T-helper 2 cell treated with Interferon-gamma antibody and Interleukin-4, amounts not matched to agents 5 μg/mL and 100 μg/mL, for 36 hours (primary cell): ENCODE measurements at places on chromosomes 11 and 22.

GRCh38 chr11:92632495-92632894 lies 337.0 kb upstream of the MTNR1B start:
- DNase-seq: no peak

DNA sequence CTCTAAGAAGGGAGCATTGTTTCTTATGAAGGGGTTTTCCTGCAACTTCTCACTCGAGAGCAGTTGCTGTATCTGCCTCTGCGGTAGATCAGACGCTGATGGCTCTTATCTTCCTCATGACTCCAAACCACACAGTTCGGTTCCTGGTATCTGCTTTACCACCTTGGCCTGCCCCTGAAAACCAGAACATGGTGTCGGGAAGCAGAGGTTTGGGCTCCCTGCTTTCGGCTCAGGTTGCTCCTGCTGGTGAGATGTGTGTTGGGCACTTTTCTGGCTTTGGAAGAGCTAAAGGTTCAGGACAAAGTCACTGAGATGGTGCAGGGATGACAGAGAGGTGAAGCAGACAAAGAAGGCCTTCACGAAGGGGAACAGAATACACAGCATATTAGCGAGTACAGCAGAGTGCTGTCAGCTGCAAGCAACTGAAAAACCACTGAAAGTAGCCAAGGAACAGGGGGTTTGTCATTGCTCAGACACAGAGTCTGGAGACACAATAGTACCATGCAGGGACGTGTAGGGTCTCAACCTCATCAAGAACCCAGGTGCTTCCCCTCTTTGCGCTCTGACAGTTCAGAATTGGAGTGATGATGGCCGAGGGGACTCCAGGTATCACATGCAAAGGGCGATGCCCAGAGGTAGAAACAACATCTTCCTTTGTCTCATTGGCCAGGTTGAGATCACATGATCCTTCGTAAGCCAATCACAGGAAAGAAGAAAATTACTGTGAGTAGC lies 11.9 kb upstream of the CSF2RB start:
- DNase-seq: peak; percentile 59

GRCh38 chr22:23036684-23037428 lies 33.5 kb upstream of the GNAZ start:
- no peak for DNase-seq

GRCh38 chr11:7694235-7694634 lies 12.0 kb downstream of the OVCH2 start:
- DNase-seq: no peak

DNA sequence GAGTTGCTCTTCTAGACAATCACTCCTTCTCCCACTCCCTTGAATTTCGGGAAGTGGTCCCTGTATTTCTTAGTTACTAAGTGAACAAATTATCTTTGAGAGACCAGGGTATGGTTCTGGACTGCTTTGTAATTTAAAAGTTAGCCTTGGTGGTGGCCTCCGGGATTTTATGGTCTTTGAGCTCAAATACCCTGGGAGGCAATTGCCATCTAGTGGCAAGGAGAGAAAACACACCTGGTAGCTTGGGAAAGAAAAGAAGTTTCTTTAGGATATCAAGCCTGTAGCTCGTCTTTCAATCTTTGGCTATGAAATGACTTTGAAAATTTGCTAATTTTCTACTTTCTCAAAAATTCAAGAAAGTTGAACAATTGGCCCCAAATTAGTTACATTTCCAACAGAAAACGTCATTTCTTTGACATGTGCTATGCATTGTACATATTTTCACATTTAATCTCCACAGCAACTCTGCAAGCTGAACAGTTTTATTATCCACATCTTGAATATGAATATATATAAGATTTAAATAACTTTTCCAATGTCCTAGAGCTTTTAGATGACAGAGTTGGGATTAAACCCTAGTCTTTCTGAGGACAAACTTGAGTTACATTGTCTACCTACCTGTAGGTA lies 39.1 kb downstream of the MMP27 start:
- DNase-seq: no peak

GRCh38 chr11:111913031-111913861 lies 712 bp downstream of the HSPB2 start:
- DNase-seq: no peak

DNA sequence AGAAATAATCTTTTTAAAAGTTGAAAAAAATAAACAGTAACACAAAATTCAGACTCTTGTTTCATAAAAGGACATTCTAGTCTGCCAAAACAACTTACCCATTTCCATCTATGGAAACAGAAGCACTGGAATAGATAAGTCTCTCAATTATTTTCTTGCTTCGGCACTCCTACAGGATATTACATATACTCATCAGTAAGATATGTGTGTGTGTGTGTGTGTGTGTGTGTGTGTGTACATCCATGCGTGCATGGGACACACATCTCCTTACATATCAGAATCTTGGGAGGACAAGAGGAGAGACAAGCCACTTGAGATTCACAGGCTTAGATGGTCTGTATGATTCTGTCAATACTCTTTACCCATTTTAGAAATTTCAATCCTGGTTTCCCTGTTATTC lies 144.6 kb downstream of the ATG16L2 start:
- no peak for DNase-seq

DNA sequence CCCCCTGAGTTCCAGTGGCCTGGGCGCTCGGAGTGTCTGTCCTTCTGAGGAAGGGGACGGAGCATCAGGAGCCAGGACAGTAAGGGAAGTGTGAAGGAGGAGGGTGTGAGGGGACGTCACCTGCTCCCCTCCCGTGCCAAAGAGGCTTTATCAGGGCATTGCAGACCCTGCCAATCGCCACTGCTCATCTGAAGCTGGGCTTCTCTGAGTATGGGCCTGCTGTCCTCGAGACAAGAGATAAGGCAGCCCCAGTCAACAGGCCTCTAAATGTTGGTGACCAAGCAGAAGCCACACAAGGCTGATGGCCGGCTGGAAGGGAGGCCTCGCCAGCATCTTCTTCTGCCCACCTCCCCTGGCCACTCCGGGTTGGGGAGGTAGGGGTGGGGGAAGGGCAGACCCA lies 29.8 kb downstream of the LIF start:
- DNase-seq: no peak

- no peak for DNase-seq
Measured at GRCh38 chr11:2867722-2868505, 17.7 kb downstream of the CDKN1C start.

GRCh38 chr11:128021349-128022006 lies 565.9 kb downstream of the ETS1 start:
- DNase-seq: no peak

DNA sequence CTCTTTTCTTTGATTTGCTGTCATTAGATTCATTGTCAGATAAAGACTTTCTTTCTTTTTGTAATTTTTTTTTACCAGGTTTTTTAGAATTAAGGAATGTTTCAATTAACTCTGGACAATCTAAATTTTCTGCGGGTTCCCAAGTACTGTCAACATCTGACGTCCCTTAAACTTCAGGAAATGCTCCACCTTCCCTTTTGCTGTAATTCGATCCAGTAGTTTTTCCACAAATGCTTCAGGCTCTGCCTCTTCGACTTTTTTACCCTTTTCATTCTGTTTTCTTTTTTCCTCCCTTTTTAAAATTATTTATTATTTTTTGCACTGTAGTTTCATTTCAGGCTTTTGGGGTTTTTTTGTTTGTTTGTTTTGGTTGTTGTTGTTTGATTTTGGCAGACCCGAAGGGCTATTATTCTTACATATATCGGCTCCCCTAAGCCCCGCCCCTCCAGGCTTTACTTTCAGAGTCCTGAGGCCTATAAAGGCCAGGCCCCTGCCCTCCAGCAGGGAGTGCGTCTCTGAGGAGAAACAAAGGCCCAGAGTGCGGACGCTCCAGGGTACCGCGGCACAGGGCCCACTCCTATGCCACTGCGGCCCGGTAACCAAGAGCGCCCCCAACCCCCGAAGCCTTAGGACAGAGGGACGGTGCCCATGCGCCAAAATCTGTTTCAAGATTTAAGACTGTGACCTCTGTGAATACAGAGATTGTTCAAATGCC lies 116.4 kb downstream of the TYR start:
- no peak for DNase-seq

DNA sequence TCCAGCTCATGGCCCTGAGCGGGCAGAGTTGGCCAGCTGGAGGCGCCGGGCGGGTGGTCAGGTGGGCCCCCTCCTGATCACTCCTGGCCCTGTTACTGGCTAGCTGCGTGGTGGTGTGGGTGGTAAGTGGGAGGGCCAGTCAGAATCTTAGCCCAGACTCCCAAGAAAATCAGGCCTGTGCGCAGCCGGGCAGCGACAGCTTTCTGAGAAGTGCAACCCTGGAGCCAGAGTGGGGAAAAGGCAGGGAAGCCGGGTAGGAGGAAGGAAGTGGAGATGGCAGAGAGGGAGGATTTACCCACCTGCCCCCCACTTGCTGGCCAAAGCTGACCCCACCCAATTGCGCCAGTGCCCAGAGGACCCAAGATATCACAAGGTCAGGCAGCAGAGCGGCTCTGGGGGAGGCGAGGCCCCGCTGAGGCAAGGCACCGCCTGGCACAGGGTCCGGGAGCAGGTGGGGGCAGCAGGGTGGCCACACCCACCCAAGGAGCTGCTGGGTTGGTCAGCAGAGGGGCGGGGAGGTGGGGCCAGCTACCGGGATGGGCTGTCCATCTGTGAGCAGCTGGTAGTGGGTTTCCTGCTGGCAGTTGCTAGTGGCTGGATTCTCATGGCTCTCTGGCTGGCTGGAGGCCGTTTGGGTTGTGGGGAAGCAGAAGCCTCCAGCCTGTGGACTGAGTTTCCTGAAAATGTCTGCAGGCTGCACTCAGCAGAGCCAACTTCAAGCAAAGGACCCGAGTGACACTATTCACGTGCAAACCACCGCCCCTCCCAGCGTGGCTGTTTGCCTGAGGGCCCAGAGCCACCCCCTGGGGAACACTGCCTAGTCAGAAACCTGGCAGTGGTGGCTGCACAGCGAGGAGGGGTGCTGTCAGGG lies 196.4 kb downstream of the IGLL1 start:
- DNase-seq: no peak

- DNase-seq: no peak
Measured at GRCh38 chr22:23837911-23838680, 710 bp downstream of the DERL3 start.

- DNase-seq: no peak
Measured at GRCh38 chr22:23179381-23180299, 669 bp upstream of the BCR start.

- DNase-seq: no peak
Measured at GRCh38 chr22:47474895-47475294, 712.4 kb downstream of the TBC1D22A start.

DNA sequence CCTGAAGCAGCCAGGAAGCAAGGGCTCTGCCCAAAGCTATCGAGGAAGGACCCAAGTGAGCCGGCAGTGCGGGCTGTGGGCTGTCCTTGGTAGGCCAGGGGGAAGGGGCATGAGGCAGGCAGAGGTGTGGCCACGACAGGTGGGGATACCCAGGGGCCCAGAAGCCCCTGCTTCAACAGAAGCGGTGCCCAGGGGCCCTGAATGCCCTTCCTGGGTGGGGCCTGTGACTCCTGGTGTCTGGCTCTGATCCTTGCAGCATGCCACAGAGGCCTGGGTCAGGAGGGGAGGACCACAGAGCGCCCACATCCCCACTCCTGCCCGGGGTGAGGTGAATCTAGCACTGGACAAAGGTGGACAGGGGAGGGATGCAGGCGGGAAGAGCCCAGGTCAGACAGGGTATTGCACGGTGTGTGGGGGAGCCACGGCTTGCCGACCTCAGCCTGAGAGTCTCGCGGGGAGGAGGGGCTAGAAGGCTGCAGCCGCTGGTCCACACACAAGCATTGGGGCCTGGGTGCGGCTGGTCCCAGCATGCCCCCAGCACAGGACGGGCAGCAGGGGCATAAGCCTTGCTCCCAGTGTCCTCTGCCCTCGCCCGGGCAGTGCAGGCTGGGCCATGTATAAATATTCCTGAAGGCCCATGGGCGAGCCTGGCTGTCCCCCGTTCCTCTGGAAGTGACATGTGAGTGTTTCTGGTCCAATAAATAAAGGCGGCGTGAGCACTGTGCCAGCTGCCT lies 19.0 kb downstream of the MAFF start:
- no peak for DNase-seq

- DNase-seq: no peak
Measured at GRCh38 chr11:49208006-49208721, at the start of gene FOLH1. FOLH1 (minus strand) TSS chr11:49208602; CDS start chr11:49208409, 193 bp downstream.

DNA sequence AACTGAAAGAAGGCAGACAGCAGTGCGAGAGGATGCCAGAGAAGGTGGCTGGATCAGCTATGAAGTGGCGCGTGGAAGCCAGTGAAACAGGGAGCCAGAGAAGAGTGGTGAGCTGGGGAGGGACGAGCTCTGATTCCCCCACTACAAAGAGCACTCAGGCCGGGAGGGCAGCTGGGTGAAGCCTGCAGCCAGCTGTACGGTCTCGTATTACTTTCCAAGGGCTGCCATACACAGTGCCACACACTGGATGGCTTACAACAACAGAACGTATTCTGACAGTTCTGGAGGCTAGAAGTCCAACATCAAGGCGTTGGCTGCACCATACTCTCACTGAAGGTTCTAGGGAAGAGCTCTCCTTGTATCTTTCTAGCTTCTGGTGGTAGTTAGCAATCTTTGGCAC lies 47.1 kb upstream of the WNT11 start:
- DNase-seq: no peak

DNA sequence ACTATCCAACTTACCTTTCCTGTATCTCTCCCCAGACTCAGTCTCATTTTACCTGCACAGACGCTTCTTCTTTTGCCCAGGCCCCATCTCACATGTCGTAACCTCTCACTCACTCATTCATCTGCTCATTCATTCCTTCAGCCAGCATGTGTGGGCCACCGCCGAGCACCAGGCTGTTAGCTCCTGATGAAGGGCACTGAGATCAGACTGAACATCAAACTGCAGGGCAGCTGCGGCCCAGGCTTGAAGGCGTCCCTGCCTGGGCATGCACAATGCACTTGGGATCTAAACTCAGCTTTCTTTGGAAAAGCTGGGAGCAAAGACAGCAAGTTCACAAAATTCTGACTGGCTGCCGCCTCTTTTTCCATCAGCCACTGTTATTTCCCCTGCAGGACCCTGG lies 1456.3 kb downstream of the BRD1 start:
- DNase-seq: no peak

GRCh38 chr11:115682888-115683287 lies 178.7 kb upstream of the CADM1 start:
- no peak for DNase-seq

GRCh38 chr11:61966734-61967115 lies 709 bp downstream of the FTH1 start:
- peak; percentile 38 for DNase-seq

GRCh38 chr22:36048911-36049677 lies 20.5 kb upstream of the RBFOX2 start:
- no peak for DNase-seq

DNA sequence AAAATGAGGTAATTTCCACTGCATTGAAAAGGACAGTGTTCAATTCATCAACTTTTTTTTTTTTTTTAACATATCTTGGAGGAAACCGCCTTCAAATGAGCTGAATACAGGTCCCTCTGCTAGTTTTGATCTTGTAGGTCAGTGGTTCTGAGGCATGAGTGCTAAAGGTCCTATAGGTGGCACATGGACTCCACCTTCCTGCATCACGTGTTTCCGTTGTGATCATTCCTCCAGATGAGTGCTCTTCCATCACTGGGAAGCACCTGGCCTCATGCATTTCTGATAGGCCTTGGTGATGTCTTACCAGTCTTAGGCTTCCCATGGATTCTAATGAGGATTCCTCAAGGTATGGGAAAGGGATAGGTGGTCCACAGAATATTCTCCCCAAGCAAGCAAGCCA lies 37.8 kb downstream of the FDX1 start:
- no peak for DNase-seq
